ENCODE measurements at places on chromosomes 6 and 20.

DNA sequence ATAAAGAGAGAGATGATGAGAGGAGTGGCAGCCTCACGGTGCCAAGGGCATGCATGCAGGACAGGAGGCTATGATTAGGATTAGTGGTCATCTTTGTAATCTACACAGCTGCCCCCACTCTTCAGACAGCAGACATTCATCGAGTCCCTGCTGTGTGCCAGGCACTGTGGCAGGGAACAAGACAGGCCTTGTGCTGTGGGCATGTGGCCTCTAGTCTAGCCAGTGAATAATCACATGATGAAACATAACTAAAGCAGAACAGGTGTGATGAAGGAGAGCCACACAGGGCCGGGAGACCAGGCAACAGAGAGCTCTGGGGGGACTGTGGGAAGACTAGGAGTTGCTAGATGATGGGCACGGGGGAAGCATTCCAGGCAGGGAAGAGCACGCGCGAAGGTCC is 22.2 kb downstream of the TOX2 start:
- DNase-seq = no peak

GRCh38 chr6:162532283-162533008 is 195.1 kb downstream of the PRKN start:
- no peak for DNase-seq

- DNase-seq = no peak
These were observed 81.2 kb downstream of the NFATC2 start for GRCh38 chr20:51461306-51461705.

DNA sequence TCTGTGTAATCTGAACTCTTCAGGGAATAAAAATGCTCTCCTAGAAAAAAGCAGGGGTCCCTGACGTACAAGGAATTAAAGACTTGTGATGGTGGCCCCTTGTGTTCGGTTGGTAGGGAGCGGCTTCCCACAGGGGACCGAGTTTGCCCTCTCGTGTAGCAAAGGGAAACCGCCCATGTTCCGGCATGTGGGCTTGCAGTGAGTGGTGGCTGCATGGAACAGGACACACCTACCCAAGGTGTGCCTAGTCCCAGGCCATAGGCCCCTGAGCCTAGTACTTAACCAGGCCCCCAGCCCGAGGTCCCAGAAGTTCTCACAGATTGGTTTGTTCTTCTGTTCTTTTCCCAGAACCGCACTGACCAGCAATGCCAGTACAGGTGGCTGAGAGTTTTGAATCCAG is 15.5 kb downstream of the MYBL2 start:
- DNase-seq = no peak

DNA sequence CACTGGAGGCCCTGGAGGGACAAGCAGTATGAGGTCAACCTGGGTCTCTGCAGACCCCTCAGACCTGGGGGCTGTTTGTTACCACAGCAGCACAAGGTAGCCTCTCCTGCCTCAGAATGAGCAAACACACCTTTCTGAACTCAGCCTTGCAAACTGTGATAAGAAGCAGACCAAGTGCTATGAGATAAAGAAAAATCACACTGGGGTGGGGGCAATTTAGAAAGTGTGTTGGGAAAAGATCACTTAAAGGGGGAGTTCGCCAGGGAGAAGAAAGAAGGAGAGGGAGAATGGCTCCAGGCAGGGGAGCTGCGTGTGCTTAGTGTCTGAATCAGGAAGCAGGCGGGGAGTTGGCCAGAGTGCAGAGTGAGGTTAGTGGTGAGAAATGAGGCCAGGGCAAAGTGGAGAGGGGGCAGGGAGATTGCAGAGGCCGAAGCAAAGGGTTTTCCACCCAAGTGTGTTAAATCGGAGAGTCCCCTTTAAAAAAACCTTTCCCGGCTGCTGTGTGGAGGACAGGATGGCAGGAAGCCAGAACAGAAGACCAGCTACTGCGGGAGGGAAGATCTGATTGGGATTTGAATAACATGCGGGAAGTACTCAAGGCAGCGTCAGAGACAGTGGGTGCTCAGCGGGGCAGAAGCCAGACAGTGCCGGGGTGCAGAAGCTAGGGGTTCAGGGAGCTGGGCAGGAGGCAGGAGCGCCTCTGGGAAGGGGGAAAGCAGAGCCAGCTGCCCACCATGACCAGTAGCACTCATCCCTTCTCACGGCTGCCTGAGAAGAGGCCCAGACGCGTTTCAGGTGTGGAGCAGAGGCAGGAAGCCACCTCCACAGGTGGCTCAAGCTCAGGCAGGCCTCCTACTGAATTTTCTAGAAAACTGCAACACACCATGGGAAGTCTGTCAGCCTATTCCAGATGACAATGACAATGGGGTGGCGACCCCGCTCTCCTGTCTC is 9.0 kb downstream of the ADA start:
- DNase-seq = no peak

DNA sequence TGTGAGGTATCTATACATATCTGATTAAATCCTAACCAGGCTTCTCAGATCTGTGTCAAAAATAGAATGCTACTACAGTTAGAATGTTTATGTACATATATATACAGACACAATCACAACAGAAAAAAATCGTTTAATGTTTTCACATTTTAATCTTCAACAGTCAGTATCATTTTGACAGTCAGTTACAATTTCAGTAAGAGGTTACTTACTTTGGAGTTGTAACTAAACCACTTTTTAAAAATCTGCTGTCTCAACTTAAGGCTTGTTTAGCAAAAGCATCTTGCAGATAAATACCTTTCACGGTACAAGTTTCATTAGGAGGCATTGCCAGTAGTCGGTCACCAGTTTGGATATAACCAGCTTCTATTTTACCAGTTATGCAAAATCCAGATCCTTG is 32.3 kb upstream of the ALDH8A1 start:
- no peak for DNase-seq

DNA sequence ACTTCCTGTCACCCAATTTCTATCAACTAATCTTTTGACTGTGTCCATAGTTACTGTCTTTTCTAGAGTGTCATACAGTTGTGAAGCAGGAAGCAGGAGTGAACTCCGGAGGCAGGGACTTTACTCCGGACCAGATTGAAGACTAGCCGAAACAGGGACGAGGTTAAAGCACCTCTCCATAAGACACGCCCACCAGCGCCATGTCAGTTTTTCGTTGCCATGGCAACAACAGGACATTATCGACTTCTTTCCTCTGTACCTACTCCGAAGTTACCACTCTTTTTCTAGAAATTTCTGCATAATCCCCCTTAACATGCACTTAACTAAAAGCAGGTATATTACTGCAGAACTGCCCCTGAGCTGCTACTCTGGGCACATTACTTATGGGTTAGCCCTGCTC is 25.2 kb downstream of the TRIM38 start:
- DNase-seq = no peak

DNA sequence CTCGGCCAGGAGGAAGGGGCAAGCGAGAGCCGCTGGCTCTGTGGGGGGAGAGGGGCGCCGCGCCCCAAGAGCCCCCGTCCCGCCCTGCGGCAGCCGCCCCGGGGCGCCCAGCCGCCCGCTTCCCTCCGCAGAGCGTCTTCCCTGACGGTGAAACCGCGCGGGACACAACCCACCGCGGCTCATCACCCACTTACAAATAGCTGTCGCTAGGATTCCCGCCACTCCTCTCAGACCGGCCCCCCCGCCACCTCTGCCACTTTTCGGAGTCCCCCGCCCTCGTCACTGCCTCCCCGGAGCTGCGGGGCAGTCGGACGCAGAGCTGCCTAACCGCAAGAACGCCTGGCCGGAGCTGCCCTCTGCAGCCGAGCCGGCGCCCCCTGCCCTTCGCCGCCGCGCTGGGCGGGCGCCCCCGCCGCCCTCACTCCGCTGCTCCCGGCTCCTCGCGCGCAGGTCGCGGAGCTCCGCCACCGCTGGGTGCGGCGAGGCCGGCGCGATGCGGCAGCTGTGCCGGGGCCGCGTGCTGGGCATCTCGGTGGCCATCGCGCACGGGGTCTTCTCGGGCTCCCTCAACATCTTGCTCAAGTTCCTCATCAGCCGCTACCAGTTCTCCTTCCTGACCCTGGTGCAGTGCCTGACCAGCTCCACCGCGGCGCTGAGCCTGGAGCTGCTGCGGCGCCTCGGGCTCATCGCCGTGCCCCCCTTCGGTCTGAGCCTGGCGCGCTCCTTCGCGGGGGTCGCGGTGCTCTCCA is at the start of gene SLC35D3:
Gene SLC35D3, plus strand, starts transcription at position 366 of the 749 bp plus-strand sequence. Its CDS starts 128 bp downstream, at position 494.
- no peak for DNase-seq

- DNase-seq = no peak
These were observed 67.4 kb upstream of the ASCC3 start for GRCh38 chr6:100948381-100949133.

DNA sequence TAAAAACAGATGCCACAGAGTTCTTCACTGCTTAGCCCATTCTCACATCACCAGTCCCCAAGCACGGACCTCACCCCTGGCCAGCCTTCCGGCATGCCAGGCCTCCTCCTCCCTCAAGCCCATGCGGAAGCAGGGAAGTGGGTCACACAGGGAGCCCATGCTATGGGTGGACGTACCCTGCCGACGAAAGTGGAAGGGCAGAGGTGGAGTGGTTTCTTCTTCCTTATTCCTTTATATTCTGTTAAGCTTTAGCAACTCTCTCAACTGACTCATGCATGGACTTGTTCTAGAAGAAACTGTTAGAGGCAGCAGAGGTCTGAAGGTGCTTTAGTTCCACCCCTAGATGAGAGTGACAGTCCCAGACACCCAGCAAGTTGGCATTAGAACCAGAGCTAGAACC is 118.6 kb downstream of the LY86 start:
- DNase-seq = no peak

- DNase-seq = no peak
These were observed 36.3 kb upstream of the CMTR1 start for GRCh38 chr6:37396571-37397180.

- DNase-seq = peak; percentile 7
These were observed 183.6 kb downstream of the UTRN start for GRCh38 chr6:144468709-144469108.

- DNase-seq = no peak
These were observed 32.4 kb downstream of the JPH2 start for GRCh38 chr20:44154521-44155001.

DNA sequence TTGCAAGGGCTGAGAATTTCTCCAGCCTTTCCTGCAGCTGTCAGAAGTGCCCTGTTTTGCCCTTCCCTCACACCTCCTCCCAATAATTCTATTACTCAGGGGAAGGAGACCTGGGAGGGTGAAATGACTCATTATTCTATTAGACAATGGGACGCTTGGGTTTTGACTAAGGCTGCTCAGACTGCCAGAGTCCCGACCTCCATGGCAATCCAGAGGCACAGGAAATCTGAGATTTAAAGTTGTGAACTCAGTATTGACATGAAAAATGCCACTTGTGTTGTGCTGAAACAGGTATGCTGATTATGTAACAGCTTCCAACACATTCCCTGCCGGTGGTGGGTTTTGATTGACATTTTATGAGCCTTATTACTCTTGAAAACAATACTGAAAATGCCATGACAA is 625.9 kb upstream of the FLRT3 start:
- DNase-seq = no peak

- no peak for DNase-seq
These were observed 55.3 kb upstream of the FAM83D start for GRCh38 chr20:38870733-38871559.

DNA sequence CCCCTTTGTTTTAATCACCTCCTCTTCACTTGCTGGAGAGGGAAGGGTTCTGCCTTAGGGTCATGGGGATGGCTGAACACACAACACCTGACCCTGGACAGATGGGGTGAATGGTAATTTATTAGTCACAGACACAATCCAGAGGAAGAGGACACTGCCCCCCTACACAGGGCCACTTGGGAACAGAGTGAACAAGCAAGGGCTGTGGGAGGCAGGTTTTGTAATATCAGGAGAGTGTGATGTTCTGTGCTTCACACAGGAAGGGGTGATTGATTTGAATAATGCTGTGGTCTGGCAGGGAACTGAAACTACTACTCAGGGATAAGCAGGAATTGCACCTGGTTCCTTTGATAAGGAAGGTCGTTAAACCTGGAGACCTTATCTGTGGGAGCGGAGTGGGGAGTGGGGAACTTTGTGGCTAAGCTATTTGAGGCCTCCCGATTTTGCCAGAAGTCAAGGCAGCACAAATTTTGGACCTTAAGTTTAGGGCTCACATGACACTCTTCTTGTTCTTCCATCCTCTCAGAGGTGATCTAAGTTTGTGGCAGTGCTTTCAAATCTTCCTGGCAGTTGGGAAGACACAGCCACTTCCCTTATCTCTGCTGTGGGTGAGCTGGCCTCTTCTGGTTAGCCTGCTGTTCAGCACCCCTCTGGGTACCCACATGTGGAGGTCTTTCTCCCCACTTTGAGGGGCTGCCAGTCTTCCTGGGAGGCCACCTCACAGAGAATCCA is 77.8 kb downstream of the CD164 start:
- no peak for DNase-seq

- DNase-seq = no peak
These were observed 64.1 kb upstream of the DDR1 start for GRCh38 chr6:30820193-30820592.

GRCh38 chr6:150667977-150668716 is 68.5 kb downstream of the PLEKHG1 start:
- no peak for DNase-seq

GRCh38 chr20:57087102-57087501 is 179.3 kb downstream of the BMP7 start:
- no peak for DNase-seq

DNA sequence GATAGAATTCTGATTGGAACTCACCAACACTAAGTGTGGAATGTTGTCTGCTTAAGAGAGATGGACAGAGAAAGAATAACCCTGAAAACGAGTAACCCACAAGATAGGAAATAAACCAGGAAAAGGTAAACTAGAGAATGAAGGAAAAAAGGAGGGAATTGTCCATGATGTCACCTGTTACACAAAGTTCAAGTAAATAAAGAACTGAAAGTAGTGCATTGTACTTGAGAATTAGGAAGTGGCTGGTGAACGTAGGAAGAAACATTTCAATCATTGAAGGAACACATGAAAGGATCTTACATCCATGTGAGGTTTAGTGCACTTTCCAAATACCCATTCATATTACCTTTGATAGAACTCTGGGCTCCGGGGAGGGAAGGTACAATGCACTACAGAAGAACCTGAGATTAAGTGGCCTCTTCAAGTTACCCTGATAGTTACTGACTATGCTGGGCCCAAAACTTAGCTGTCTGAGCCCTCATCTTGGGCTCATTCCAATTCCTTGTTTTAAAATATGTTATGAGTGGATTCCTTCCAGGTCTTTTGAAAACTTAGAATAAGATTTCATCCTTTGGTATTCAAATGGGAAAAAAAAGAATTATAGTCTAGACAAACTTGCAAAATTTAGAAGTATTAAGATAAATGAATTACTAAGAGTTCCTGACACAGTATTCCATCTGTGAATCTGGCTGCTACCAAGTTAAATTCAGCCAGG is 1.1 kb upstream of the STX7 start:
- DNase-seq = no peak

DNA sequence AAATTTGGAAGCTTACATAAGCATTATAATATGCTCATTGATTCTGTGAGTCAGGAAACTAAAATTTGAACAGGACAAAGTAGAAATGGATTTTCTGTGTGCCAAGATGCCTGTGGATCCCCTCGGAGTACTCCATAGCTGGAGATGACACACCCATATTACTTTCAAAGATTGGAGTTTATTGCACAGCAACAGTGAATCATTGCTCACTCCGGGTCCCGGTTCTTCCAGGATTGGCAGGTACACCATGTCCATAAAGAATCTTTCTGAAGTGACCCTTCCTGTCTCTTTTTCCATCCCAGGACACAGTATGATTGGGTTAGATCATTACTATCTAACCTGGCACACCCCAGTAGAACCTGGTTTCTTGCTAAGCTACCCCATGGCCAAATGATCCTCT is 2.7 kb upstream of the BTN2A2 start:
- no peak for DNase-seq
